Glomerular endothelial cell (primary cell): ENCODE measurements at places on chromosomes 1 and 21. TPM values are rescaled to one million over a fixed set of nuclear protein-coding genes. Genes with fewer than 3 reads are reported as not detected.

GRCh38 chr1:109975718-109976117 lies 8.8 kb upstream of the AHCYL1 start:
- no peak for DNase-seq

- no peak for DNase-seq
These were observed 8.5 kb downstream of the CHRNB2 start for GRCh38 chr1:154575951-154576566.

GRCh38 chr1:12196641-12197482 lies 30.1 kb downstream of the TNFRSF1B start:
- no peak for DNase-seq

The UMODL1 gene
- not detected in 2 replicates for total RNA-seq

The FCGR3B gene
- total RNA-seq, result not detected in 2 replicates
